Astrocyte (in vitro differentiated cells and primary cell): ENCODE measurements at places on chromosomes 3 and 15. TPM values are rescaled to one million over a fixed set of nuclear protein-coding genes. Genes with fewer than 3 reads are reported as not detected.

Gene SLC15A2
- 0.19 and 0.89 TPM in 2 replicates for total RNA-seq

Gene CMTM7
- total RNA-seq, result 19.7 and 23.9 TPM in 2 replicates

Gene GPR171
- not detected in 2 replicates for total RNA-seq

Gene LRTM1
- not detected in 2 replicates for total RNA-seq

Gene CD96
- total RNA-seq, result 0.61 and 1.0 TPM in 2 replicates

Gene ZMYND10
- 0.39 and 0.55 TPM in 2 replicates for total RNA-seq

Gene POC1A
- 3.1 and 3.7 TPM in 2 replicates for total RNA-seq

DNA sequence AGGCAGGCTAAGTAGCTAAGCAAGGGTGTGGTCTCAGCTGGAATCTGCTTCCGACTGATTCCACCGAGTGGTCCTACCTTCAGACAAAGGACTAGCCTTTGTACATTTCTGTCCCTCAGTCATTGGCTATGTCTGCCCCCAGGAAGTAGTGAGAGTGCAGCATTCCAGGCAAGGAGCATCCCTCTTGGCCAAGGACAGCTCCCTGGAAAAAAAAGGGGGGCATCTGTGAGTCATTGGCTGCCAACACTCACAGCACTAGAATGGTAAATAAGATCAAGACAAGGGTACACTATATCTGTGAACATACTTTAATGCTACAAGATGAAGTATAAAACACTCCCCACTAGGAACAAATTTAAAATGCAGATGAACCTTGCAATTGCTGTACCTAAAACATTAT is 66.8 kb downstream of the STAC start:
- DNase-seq, result no peak

- no peak for DNase-seq
Observed at GRCh38 chr15:69209661-69210060, 49.2 kb downstream of the GLCE start.

- no peak for DNase-seq
Observed at GRCh38 chr3:114718071-114718897, 424.5 kb downstream of the TIGIT start.

- DNase-seq, result no peak
Observed at GRCh38 chr15:74988007-74988800, 7.2 kb upstream of the SCAMP5 start.

DNA sequence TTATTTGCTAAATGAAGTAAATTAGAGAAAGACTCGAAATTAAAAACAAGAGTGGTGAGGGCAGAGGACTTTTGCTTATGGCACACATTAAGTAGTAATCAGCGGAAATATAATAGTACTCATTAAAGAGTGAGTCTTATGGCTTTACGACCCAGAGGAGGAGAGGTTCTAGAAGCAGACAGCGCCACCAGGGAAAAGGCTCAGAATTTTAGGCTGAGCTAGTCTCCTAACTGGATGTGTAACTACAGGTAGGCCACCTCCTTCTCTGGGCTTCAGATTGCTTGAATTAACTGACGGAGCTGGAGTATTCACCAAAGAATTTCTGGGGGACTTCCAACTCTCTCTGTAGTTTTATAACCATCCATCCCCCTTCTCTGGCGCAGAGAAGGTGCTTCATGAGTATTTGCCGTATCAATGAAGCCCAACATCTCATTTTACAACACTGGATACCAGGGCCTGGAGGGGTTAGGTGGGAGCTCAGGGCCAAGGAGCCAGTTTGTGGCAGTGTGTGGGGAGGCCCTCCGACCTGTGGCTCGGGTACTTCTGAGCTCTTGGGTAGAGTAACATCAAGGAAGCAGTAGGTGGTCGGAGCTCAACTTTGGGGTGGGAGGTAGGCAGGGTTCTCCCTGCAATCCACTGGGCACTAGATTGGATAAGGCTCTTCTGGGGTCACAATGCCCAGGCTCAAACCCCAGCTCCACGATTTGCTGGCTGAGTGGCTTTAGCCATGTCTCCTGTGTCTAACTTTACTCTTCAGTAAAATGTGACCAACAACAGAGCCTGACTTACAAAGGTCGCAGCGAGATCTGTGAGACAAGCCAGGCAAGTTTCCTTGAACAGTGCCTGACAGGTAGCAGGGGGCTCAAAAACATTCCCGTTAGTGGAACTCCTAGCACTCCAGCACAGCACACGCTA is 1.1 kb downstream of the CHCHD4 start:
- DNase-seq, result no peak

DNA sequence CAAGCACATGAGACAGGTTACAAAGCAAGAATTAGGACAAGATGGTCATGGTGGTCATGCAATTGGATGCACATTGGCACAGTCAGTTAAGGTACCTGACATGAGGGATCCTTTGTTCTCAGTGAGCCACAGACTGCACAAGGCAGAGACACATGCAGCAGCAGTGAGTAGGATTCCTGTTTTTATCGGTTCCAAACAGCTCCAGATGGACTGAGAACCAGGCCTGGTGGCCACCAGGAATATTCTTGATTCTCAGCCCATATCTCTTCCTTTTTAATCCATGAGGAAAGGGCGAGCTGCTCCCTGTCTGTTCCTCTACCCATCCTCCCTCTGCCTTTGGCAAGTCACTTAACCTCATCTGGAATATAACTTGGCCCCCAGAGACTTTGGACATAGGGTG is 410.8 kb downstream of the GAP43 start:
- no peak for DNase-seq

DNA sequence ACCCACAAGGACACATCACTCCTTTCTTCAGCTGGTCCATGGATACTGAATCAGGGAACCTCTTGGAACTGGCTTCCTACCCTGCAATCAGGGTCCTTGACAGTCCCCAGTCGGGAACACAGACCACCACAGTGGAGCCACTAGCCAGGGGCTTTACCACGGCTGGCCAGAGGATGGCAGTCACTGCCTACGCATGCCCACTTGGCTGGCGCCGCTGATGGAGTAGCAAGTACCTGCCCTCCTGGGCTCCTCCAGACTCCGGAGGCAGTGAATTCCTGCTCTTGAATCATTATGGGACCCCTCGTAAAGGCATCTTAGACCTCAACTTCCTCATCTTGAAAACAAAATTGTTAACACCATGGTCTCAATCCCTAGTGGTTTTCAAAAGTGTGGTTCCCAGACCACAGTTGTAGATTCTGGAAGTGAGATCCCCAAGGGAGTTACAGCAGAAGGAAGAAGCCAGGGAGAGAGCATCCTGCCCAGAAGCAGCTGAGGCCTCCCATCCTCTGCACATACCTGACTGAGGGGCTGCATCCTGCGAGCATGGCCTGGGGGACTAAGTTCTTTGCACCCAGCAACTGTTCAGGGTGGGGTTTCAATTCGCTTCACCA is 9.1 kb upstream of the SKIC8 start:
- DNase-seq, result peak; percentile 30

DNA sequence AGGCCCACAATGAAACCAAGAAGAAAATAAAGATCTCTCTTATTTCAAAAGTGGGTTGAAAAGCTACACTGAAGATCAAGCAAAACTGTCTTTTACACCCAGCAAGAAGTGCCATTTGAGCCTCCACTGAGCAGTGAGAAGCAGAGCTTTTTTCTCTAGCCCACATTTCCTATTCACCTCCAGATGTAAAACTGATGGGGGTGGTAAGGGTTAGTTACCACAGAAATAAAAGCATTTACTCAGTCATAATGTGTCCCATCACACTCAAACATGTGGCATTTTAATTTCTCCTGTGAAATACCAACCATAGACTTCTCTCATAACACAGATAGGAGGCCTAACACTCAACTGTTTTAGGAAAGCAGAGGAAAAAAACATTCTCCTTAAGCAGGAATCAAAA is 21.0 kb downstream of the IFT57 start:
- DNase-seq, result no peak

GRCh38 chr3:15755181-15755580 is 42.6 kb downstream of the ANKRD28 start:
- DNase-seq, result no peak

- no peak for DNase-seq
Observed at GRCh38 chr3:59308684-59309083, 258.9 kb upstream of the CFAP20DC start.

DNA sequence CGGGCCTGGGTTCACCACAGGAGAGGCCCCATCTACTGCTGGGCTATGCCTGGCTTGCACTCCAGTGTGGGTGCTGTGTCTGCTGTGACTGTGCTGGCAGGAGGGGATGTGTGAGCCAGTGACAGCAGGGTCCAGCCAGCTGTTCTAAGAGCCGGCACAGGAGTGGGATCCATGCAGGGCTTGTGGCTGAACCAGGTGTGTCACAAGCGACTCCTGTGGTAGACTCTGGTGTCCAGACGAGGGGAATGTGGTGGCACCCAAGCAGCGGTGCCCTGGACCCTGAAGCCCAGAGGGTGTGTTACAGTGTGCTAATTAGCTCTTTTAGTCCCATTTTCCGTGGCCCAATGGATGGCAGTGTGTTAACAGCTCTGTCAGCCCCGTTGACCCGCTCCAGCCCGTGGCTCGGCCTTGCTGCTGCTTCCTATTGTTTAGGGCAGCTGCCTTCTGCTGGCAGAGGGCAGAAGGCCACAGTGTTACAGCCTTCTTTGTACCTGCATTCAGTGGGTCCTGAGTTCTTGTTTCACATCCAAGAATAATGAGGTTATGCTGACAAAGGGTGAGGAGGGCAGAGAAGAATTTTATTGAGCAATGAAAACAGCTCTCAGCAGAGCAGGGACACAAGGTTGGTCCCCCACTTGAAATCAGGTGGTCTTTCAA is 78.5 kb upstream of the RNU6-1 start:
- no peak for DNase-seq

DNA sequence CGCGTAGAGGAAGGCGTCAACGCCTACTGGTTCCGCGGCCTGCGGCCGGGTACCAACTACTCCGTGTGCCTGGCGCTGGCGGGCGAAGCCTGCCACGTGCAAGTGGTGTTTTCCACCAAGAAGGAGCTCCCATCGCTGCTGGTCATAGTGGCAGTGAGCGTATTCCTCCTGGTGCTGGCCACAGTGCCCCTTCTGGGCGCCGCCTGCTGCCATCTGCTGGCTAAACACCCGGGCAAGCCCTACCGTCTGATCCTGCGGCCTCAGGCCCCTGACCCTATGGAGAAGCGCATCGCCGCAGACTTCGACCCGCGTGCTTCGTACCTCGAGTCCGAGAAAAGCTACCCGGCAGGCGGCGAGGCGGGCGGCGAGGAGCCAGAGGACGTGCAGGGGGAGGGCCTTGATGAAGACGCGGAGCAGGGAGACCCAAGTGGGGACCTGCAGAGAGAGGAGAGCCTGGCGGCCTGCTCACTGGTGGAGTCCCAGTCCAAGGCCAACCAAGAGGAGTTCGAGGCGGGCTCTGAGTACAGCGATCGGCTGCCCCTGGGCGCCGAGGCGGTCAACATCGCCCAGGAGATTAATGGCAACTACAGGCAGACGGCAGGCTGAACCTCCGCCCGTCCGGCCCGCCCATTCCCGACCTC is 4.1 kb downstream of the ISLR2 start:
- no peak for DNase-seq

DNA sequence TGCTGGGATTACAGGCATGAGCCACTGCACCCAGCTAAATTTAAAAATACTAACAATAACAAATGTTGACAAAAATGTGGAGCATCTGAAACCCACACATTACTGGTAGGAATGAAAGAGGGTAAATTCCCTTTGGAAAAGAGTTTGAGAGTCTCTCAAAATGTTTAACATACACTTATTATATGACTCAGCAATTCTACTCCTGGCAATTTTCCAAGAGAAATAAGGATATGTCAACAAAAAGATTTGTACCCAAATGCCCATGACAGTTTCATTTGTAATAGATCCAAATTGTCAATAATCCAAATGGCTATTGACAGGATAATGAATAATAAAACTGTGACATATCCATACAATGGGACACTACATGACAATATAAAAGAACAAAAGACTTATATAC is 9.0 kb downstream of the HCLS1 start:
- no peak for DNase-seq

- DNase-seq, result peak; percentile 27
Observed at GRCh38 chr15:77870195-77871065, 207.1 kb downstream of the TBC1D2B start.

DNA sequence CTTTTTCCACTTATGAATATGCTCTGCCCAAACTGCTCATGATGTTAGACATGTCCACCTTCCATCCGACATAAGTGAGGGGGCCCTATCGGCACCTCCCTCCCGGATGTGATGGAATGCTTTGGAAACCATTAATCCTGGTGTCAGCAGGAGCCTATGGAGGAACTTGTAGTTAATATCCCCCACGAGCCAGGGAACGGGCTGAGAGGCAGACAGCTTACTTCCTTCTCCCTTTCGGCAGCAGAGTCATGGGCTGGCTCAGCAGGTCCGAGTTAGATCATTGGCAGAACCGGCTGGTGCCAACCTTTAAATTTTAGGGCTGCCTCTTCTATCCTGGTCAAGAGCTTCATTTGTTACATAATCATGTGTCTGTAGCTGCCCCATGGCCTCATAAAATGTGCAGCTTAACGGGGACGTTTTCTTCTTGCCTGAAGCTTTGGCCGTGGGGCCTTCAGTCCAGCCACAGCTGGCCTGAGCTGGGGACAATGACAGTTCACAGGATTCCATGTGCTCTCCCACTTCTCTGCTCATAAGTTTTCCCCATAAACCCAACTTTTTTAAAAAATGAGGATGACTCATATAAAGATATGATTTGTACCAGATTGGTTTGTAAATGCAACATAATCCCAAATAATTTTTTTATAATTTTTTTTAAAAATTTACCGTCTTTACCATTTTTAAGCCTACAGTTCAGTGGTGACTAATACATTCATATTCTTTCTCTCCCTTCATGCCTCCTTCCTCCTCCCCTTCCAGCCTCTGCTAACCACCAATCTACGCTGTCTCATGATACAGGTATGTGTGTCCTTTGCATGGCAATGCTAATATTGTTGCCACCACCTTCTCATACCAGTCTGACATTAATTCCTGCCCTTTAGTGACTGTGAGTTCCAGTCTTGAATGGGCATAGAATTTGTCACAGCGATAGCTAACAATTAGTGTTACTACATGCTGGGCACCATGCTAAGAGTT is 62.2 kb upstream of the RGMA start:
- no peak for DNase-seq

DNA sequence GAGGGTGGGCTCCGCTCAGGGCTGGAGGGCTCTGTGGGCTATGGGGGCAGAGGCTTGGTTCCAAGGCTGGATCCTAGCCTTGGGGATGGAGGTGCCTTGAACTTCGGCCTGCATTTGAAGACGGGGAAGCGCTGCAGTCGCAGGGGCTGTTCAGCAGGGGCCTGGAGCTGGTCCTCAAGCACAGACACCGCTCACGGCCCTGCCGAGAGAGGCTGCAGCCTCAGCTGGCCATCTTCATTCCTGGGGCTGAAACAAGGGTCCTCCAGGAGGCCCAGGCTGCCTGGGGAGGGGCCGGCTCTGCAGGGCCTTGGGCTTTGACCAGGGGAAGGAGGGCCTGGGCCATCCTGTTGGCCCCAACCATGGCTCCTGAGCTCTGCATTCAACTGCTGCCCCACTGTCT is 25.6 kb upstream of the PLXND1 start:
- no peak for DNase-seq

- no peak for DNase-seq
Observed at GRCh38 chr3:129015388-129016105, 14.4 kb downstream of the EFCC1 start.

- DNase-seq, result no peak
Observed at GRCh38 chr3:194306109-194306686, 44.9 kb downstream of the CPN2 start.

DNA sequence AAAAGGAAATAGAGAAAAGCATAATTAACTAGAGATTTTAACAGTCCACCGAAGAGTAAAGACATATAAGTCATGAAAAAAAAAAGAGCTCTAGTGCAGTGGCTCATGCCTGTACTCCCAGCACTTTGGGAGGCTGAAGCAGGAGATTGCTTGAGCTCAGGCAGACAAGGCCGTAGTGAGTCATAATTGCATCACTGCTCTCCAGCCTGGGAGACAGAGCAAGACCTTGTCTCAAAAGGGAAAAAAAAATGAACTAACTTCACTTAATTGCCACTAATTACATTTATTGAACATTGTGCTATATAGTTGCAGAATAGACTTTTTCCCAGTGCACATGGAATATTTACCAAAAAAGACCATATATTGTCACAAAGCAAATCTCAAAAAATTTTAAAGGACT is 221.8 kb downstream of the CBLB start:
- peak; percentile 93 for DNase-seq
